ENCODE measurements at places on chromosomes 4 and X. TPM values are rescaled to one million over a fixed set of nuclear protein-coding genes. Genes with fewer than 3 reads are reported as not detected.

Gene PASD1
- total RNA-seq = not detected

Gene PDZD4
- total RNA-seq = 3.7 TPM

Gene ATOH1
- not detected for total RNA-seq

Gene SULT1E1
- not detected for total RNA-seq

Gene MBNL3
- not detected for total RNA-seq

Gene ABCE1
- total RNA-seq = 68.2 TPM
